ENCODE measurements at places on chromosomes 6 and 20.

DNA sequence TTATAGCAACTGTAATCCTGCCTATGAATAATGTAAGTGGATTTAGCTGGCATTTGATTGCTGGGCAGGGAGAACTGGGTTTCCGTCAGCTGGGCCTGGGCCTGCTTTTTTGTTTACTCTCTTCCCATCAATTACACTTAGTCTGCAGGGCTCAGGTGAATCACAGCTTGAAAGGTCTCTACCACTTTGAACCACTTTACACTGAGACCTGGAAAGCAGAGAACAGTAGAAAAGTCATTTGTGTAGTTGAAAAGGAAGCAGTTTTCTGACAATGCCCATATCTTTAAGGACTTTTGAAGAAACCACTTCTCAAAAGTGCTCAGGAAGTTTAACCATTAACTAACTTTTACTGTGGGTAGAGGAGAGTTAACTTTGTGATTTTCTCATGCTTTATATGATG is 315.4 kb upstream of the SASH1 start:
- DNase-seq = no peak

DNA sequence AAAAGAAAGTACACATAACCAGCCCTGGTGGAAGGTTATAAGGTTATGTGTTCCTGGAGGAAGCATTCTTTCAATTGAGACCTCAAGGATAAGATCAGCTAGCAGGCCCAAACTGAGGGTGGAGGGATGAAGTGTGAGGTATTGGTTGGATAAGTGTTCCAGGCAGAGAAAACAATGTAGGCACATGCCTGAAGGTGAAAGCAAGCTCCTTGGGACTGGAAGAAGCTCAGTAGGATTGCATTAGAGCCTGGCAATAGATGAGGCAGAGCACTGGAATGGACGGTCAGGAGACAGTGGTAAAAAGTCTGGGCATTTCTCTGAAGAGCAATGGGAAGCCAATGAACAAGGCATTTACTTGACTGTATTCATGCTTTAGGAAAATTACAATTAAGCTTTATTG is 89.9 kb upstream of the SHLD1 start:
- DNase-seq = no peak

DNA sequence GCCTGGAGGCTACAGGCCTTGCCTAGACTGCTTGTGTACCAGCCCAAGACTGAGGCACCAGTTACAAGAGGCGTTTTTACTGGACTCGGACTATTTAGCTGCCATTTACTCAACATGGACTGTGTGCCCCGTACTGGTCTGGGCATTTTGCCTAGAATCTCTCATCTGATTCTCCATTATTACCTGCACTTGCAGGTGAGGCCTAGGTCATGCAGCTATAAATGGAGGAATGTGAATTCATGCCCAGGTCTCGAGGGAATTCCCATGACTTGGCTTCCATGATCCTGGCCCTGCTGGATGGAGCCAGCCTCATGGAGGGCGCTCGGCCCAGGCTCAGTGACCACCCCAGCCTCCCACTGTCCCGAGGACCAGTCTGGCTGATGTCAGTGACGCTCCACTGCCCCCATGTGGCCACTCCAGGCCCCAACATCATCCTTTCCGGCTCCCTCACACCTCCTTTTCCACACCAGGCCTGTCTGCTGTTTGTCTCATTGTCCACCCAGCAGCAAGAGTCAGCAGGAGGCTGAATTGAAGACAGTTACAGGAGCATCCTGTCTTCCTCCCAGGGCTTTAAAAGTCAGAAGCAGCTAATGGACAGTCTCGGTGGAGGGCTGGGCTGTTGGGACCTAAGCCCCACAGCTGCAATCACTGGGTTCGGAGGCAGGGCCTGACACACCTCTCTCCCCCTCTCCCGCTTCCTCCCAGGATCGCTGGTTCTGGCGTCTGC is 8.7 kb downstream of the MMP24OS start:
- DNase-seq = no peak

- DNase-seq = no peak
Observed at GRCh38 chr6:79421707-79422484, 115.3 kb downstream of the LCA5 start.

- DNase-seq = peak; percentile 63
Observed at GRCh38 chr6:139124887-139125672, 9.8 kb upstream of the HECA start.
